ENCODE measurements at places on chromosomes 7 and 10. TPM values are rescaled to one million over a fixed set of nuclear protein-coding genes. Genes with fewer than 3 reads are reported as not detected.

DNA sequence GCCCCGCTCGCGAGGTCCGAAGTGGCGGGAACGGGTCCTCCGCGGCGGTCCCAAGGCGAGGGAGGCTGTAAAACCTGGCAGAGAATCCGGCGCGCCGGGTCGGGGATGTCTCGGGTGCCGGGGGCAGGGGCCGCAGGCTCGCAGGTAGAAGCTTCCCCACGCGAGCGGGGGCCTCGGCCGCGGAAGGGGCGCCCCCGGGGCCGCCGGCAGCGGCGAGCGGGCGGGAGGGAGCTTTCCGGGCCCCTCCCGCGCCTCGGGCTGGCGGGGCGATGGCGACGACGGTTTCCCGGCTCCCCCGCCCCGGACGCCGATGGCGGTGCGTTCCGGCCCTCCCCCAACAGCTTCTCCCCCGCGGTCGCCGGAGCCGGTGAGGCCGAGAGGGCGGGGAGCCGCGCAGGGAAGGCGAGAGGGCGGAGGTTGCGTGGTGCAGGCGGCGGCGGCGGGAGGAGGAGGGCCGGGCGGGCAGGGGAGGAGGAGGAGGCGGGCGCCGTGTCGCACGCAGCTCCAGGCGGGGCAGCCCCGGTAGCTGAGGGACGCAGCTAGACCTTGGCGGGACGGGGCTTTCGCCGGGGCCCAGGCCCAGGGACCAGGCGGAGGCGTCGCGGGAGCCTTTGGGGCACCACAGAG, at the start of gene CUL1:
Gene CUL1, plus strand, starts transcription at position 507 of the 627 bp plus-strand sequence. CDS start 31,220 bp downstream, outside the sequence.
- peak; percentile 86 for DNase-seq

Gene TAS2R3
- polyA plus RNA-seq: 0.63 TPM

DNA sequence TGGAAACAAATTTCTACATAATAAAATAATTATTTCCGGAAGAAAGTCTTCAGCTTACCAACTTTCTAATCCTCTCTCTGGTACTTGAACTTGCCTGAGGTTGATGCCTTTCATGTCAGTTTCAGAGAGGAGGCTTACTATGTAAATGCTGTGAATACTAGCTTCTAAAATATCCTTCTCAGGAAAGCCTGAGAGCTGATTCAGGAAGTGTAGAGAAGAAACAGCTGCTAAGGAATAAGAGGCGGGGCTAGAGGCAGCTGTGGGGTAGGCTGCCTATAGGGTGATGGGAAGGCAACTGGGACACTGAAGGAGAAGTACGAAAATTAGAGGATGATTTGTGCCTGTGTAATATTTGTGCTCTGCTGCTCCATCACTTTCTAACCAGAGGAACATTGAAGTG, 69.3 kb downstream of the AVL9 start:
- DNase-seq: peak; percentile 75

Gene SNCG
- 5.7 TPM for polyA plus RNA-seq

Gene PLXNA4
- polyA plus RNA-seq: 1.3 TPM

Gene CFAP46
- polyA plus RNA-seq: 0.90 TPM

- peak; percentile 33 for DNase-seq
Measured at GRCh38 chr7:101936611-101937231, 119.3 kb downstream of the CUX1 start.

Gene TIMM23B
- polyA plus RNA-seq: 13.8 TPM

GRCh38 chr7:48638041-48638440, 286.3 kb upstream of the CDC14C start:
- no peak for DNase-seq

DNA sequence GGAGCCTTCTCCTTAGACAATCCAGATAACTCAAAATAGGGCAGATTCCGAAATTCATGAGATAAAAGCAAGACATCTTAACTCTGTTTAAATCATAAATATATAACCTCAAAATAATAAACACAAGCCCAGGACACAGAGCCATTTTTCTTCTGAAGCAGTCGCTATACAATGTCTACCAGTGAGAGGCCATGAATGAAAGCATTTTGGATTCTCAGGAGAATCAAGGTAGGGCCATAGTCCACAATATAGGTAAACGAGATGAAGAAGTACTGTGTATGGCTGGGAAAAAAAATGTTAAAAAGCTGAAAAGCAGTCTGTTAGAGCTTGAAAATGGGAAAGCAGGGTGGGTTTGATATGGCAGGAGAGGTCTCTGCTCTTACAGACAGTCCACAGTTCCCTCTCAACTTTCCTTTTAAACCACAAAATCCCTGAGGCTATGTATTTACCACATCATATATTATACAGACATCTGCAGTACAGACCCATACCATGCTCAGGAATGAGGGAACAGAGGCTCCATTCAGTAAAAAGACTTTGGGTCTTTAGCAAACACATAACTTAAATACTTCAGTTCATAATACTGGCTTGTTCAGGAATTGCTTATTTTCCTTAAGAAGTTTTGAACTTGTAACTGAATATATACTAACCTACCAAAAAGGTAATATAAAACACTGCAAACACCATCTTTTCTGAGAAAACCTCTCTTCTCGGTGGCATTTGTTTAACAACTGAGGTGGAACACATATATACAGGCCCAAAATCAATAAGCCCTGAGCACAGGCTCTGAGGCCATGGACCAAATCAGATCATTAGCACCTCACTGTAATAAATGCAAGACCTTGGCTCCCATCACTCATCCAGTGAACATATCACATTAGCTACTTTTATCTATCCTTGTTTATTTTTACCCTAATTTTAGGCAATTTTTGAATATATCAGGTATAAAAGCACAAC, 109.3 kb downstream of the SORBS1 start:
- no peak for DNase-seq

Gene SFTPD
- 1.5 TPM for polyA plus RNA-seq

Gene AIFM2
- polyA plus RNA-seq: 3.3 TPM

Gene MTPN
- polyA plus RNA-seq: 101 TPM

DNA sequence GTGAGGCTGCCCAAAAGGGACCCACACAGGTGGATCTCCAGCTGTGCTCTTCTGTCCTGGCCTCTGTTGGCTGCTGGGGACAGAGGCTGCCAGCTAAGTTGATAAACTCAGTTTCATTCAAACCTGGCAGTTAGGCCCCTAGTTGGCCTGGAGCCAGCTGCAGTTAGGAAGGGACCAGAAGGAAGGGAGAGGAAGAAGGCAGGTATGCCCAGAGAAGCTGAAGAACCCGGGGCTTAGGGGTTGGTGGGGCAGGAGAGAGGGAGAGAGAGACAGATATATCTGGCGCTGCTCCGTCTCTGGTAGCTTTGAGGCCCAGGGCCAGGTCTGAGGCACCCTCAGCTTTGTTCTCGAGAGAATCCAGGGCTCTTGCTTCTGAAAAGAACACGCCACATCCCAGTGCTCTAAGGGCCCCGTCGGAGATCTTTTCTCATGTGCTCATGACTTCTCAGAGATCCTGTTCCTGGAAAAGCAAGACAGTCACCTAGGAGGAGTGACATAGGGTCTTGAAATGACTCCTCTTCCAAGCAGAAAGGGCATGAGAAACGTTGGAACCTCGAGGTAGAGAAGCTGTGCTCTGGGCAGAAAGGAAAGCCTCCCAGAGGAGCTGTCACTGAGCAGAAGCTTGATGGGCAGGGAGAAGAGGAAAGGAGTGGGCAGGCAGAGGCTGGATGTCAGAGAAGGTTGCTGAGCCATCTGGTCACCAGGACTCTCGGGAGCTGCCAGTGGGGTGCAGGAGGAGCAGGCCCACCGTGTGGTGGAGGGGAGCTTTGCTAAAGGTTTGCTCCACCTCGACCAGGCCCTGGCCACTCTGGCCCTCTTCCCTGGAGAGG, 153.6 kb downstream of the ARHGAP21 start:
- DNase-seq: no peak

Gene CACNA2D1
- 50.5 TPM for polyA plus RNA-seq

DNA sequence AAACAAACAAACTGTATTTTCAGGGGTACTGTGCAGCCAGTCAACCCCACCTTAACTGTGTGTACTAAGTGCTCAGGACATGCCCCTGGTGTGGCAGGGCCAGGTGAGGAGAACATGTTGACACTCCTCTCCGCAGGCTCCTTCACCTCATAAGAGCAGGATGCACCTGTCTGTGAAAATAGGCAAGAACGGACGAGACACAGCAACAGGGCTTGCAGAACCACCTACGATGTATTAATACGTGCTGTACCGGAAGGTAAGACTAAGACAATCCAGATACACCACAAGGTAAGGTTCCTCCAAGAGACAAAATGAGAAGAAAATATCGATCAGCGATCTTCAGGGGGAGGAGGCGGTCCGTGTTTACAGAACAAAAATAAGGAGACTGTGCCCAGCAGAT, 65.8 kb upstream of the CAMK2B start:
- DNase-seq: no peak

GRCh38 chr10:1267148-1267547, 211.0 kb downstream of the WDR37 start:
- no peak for DNase-seq

GRCh38 chr7:17206349-17206905, 92.0 kb upstream of the AHR start:
- no peak for DNase-seq

GRCh38 chr10:114540236-114540635, 117.8 kb downstream of the ABLIM1 start:
- DNase-seq: no peak

Gene SPDYE2
- polyA plus RNA-seq: 0.70 TPM

DNA sequence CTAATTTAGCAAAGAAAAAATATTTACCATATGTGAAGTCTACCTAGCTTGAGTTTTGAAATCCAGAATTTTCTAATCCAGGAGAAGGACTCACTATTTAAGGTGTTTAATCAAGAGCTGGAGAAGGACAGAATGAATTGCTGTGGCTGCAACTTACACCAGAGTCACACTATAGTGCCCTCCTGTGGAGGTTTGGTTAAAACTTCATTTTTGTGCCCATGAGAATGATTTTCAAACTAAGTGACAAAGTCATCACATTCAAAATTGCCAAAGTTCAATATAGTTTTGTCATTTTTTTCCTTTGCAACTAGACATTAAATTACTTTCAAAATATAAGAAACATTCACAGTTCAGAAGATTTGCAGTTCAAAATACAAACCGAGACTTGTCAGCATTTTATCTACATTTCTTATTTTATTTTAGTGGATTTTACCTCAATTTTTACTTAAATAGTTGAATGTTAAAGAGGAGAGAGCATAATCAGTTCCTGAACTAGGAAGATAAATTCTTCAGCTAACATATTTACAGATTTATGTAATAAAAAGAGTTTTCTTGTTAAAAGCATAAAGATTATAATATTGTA, 70.7 kb downstream of the CABCOCO1 start:
- DNase-seq: peak; percentile 74

GRCh38 chr7:18962031-18962430, 155.4 kb downstream of the TWIST1 start:
- DNase-seq: no peak

DNA sequence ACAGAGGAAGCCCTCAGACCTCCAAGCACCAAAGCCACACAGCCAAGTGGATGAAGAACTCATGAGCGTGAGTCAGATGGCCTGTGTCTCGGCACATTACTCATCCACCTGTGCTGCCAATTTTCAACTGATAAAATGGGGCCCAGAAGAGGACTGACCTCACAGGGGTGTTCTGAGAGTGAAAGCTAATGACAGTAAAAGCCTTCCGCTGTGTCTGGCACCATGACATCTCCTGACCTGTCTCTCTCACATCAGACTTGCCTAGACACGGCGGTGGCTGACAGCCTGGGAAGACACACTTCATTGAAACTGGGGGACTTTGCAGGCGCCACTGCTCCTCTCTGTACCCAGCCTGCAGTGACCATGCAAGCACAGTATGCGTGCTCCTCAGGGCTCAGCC, 8.3 kb upstream of the SLC18A3 start:
- DNase-seq: no peak

DNA sequence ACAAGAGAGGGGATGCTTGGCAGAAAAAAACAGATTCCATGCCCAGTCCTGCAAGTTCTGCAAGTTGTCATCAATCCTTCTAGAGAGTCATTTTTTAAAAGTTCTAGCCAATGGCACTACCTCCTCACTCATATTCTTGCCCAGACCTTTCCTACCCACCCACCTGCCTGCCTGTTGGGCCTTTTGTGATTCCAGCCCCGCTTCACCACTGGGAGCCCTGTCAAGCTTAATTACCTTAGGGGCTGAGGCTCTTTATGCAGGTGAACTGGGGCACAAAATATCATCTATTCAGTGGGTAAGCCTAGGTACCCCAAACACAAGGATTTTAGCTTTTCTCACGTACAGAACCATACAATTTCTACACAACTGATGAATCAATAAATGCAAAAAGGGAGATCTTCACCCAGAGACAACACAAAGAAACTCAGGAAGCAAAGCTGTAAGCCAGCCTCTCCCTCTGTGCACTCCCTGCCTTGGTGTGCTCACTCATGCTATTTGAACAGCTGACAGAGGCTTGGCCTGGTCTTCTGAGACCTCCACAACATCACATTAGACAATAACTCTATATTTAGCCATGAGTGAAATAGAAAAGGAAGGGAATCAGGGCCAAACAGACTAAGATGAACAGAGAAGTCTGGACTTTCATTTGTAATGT, 222.6 kb downstream of the HTR7 start:
- DNase-seq: peak; percentile 39

DNA sequence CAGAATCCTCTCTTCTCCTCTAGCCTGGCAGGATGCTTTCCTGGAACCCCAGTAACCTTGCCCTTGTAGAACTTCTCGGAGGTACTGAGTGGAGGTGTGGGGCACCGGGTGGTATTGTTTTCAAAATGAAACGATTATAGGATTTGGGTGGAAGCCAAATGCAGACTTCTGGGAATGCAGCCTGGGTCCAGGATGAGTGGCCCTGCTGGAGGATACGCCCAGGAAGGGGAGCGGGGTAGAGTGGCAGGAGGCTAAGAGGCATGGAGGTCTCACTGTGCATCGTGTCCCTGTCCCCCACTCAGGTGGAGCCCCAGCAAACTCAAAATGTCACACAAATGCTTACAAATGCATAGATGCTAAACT, 109.1 kb upstream of the PPIF start:
- DNase-seq: no peak

- no peak for DNase-seq
Measured at GRCh38 chr7:90251304-90251635, 6.3 kb downstream of the CFAP69 start.

DNA sequence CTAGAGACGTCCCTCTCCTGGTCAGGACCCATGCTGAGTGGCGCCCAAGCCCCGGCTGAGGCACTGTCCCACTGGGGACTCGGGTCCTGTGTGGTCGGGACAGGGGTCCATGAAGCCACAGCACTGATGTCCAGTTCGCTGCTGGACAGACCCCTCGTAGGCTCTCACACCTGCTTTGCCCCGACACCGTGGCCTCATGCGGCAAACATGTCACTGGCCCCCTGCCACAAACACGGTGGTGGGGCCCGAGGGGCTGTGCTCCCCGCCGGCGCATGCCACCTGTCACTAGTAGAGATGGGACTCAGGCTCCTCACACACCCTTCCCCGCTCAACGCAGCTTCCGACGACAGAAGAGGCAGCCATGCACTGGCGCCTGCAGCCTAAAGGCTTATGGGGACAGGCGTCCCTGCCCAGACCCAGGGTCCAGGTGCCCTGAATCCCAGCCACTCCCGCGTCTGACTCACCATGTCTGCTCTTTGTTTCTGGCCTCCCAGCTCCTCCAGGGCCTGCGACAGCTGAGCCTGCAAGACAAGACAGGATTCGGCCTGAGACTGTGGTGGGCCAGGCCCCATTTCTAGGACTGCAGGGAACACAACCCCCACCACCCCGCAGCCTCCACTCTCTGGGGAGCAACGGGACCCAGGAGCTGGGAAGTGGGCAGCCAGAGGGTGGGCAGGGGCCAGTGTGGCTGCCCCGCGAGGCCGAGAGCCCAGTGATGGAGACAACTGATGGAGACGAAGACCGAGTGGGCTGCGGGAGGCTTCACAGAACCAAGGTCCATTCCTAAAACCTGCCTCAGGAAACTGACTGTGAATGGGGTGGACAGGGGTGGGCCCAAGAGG, 230.9 kb downstream of the MAD1L1 start:
- no peak for DNase-seq

Gene PDE6C
- polyA plus RNA-seq: 0.06 TPM

GRCh38 chr7:85774986-85775385, 588.1 kb upstream of the SEMA3D start:
- DNase-seq: peak; percentile 80

Gene ALOX5
- polyA plus RNA-seq: 0.78 TPM
